ENCODE measurements at places on chromosomes 3 and 15.

GRCh38 chr3:71725271-71725991, at the start of gene EIF4E3:
Gene EIF4E3 (minus strand): TSS chr3:71725402. CDS start chr3:71725367, 35 bp downstream.
- peak; percentile 65 for DNase-seq

DNA sequence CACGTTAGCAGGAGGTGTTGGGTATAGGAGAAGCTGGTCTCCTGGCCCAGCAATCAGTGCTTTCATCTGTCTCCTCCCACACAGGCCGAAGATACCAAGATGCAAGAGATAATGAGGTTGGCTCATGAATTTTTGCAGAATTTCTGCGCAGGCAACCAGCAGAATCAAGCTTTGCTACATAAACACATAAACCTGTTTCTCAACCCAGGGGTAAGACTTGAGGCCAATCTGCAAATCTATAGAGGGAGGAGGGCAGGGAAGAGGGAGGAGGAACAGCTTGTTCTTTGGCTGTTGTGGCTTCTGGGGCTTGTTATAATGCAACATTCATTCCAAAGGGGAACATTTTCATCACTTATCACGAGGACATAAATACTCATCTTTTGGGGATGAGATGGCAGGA, 195.3 kb downstream of the ITPR1 start:
- no peak for DNase-seq

GRCh38 chr3:12175137-12175593, 16.5 kb upstream of the TIMP4 start:
- DNase-seq = no peak

- DNase-seq = no peak
These were observed 200.5 kb downstream of the ITPR1 start for GRCh38 chr3:4693620-4694019.

DNA sequence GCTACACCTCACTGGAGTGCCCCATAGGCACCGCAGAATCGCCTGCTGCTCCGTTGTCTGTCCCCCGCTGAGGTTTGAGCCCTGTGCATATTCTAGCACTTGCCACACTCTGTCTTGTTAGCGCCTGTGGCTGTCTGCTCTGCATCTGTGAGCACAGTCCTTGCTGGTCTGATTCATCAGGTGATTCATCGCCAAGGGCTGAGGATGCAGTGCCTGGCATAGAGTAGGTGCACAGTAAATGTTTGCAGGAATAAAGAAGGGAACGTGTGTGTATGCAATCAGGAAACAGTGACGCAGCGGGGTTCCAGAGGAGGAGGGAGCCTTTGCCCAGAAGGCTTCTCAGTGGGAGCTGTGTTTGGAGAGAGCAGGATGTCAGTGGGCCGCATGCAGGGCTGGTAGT, 124.0 kb upstream of the PLXNA1 start:
- DNase-seq = no peak

DNA sequence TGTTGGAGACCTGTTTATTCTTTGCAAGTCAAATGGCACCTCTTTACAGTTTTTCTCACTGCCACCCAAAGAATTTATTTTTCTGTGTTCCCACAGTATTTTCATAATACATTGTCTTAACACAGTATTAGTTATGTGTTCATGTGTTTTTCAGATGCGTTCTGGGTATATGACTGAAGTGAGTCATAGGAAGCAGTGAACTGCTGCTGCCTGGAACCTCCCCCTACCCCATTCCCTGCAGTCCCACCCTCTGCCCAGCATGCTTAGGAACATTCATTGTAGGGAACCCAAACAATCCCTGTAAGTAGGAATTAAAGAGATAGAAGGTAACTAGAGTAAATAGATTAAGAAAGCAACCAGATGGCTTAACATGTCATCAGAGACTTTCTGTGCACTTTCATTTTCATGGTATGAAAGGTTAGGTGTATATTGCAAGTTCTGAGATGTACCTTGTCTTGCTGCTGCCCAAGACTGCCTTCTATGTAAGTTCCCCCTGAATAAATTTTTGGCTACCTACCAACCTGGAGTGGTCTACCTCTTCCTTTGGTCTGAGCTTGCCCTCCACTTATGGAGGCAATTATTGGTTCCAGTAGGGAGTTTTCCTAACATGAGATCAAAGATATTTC, 21.9 kb upstream of the SQOR start:
- DNase-seq = no peak

- DNase-seq = no peak
These were observed 619 bp downstream of the EIF2AK4 start for GRCh38 chr15:39934397-39935071.

DNA sequence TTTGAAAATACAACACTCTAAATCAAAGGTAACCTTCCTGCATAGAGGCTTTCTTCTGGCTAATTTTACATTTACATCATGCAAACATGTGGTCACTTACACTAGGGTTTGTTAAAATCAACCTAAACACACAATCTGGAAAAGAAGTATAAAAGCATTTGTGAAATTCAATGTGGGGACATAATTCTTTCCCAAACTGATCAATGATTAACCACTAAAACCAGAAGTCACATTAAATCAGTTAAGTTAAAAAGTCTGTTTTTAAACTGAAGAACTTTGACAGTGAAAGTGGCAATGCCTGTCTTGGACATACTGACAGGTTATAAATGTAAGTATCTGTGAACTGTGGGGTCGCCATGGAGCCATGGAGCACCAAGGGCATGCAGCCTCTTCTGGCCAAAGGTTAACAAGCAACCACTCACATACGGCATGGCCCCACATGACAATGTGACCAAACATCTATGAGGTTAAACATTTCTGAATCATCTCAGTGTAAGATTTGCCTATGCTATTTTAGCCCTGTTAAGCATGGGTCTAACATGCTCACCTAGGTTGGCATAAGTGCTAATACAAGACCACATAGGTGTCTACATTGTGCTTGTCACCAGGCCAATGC, 278.2 kb downstream of the CTNNB1 start:
- no peak for DNase-seq

DNA sequence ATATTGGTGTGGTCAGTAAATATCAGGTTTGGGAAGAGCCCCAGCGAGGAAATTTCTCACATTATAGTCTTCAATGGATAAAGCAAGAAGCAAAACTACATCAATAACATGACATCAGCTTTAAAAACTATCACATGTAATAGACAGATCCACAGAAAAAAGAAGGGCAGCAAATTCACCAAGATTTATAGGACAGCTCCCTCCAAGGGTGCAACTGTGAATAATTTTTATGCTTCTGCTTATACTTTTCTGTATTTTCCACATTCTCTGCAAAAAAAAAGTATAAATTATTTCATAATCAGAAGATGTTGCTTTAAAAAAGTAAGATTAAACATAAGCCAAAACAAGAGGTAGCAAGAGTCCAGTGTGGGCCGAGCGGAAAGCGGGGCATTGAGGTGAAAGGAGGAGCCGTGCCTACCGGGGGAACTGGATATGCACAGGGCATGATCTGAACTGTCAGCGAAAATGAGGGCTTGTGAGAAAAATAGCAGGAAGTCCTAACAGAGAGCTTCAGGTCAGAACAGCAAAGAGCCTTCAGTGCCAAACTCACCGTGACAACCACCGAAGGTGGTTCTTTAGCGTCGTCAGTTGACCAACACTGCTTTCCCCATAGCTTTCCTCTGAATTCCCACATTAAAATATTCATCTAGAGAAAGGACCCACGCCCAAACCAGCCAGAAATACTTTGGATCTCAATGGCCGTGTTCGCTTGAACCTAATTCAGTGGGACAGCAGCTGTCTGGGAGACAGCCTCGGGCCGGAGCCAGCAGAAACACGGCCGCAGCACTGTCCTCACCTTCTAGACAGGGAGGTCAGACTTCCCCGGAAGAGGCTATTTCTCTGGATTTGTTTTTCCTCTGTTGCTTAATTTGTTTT, 59.8 kb downstream of the FAM174B start:
- DNase-seq = peak; percentile 71

DNA sequence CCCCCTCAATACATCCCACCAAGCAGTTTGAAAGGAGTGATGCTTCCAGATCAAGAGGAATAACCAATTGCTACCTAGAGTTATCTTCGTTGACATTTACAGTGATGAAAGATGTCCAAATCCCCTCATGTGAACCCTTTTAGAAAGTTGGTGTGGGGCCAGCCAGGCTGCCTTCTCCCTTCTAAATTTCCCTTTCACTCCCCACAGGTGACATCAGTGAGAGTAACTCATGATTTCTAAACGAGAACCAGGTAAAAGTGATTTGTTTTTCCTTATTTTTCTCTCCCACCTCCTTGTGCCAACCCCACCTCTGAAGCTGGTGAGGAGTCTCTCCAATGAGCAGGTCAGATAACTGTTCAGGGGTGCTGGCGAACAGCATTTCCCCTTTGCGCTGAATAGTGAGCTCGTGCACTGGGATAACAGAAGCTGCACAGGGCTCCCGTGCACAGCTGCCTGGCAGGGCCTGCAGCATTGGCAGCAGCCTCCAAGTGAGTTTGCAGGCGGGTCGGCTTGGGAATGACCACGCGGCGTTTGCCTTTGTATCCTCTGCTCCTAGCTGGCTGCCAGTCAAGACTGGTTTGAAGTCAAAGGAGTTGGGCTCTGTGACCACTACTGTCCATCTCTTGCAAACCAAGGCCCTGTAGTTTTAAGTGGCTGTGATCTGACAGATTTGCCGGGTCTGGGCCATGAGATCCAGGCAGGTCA, 70.2 kb upstream of the CORO2B start:
- DNase-seq = no peak
